Activated T-cell treated with anti-CD3 and anti-CD28 coated beads for 1 hour (primary cell): ENCODE measurements at places on chromosomes 3 and 15.
A peak's percentile ranks its signal among the peaks of the same experiment; 100 is the strongest.

- peak; percentile 81 for DNase-seq
Observed at GRCh38 chr15:38690719-38691332, 126.2 kb upstream of the RASGRP1 start.

DNA sequence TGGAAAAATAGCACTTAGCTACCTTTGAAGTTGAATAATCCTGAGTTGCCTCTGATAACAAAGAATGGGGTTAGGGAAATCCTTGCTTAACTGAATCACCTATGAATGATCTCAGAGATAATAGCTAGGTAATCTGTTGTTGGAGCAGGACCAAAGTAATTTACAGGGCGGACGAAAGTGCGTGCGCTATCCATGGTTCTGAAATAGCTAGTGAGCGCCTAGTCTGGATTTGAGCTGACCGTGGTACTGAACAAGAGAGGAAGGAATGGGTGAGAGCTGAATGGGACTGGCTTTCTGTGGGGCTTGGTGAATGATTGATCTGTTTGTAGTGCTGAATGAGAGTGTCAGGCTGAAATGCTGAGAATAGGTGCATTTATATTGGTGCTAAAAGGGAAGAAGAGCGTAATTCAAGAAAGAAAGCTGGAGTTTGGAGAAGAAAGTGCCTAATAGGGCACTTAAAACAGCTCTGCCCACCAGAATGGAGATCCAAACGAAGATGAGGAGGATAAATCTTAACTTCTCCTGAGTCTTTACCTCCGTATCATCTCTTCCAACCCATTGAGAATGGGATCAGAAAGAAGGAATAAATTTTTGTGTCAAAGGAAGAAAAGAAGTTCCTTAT, 10.1 kb downstream of the SCN10A start:
- no peak for DNase-seq

DNA sequence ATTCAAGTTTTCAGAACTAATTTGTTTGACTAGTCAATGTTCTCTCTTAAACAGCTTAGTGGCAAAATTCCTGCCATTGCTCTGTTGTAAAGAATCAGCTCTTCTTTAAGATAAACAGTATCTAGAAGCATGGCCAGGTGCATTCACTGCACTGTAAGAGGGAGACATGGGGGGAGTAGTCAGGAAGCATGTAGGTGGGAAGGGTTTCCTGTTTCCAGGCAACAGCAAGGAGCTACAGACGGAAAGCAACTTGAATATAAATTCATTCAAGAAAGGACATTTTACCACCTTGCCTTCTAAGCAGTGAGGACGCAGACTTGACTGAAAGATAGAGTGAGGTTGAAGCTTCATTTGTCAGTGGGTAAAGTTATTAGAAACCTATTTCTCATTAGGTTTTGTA, 55.3 kb downstream of the BBX start:
- DNase-seq, result no peak

- DNase-seq, result no peak
Observed at GRCh38 chr3:23302271-23302670, 99.1 kb downstream of the UBE2E2 start.

DNA sequence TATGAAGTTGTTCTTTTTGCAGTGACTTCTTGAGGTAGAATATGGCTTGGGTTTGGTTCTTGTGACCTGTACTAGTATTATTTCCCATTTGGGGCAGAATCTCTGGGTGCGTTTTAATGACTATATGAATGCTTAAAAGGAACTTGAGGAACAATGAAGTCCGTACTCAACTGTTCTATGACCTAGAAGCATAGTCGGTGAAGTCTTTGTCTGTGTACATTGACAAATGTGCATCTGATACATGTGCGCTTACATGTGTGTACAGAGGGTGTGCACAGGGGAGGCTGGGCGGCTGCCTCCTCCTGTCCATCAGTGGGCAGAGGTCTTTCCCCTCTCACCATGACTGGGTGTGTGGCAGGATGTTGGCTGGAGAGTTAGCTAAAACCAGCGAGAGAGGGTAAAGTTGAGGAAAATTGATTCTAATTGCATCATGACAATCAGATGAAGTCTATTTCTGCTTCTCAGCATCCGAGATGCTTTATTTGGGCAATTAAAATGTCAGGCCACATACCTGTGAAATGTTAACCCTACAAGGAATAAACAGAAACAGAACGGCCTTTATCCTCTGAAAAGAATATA, 1.0 kb upstream of the NR2F2 start:
- no peak for DNase-seq

- DNase-seq, result no peak
Observed at GRCh38 chr3:185290266-185290665, 36.4 kb upstream of the EHHADH start.

- DNase-seq, result no peak
Observed at GRCh38 chr3:18586076-18586475, 160.9 kb upstream of the SATB1 start.

GRCh38 chr3:133851931-133852330, 43.8 kb downstream of the RAB6B start:
- no peak for DNase-seq

GRCh38 chr3:140595295-140595694, 82.6 kb upstream of the TRIM42 start:
- no peak for DNase-seq

GRCh38 chr15:66222273-66223198, 31.0 kb downstream of the MEGF11 start:
- DNase-seq, result no peak

GRCh38 chr15:58746174-58746573, 3.3 kb downstream of the ADAM10 start:
- DNase-seq, result no peak

DNA sequence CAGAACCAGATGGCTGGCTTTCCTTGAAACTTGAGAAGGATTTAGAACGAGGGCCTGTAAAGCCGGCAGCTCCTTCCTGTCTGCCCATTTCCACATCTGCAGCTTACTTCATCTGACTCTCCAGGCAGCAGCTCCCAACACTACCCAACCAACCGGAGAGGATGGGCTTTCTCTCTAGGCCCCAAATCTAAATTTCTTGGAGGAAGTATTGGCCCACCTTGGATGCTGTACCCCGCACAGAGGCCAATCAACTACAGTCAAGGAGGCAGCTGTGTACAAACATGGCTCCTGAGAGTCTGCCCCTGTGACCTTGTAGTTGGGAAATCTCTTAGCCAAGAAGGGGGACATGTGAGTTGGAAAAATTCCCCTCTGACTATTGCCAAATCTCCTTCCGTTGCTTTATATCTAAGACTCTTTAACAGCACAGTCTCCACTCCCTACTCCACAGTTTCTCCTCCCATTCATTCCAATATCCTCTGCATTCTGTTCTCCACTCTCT, 8.0 kb upstream of the ACAP2 start:
- DNase-seq, result no peak

DNA sequence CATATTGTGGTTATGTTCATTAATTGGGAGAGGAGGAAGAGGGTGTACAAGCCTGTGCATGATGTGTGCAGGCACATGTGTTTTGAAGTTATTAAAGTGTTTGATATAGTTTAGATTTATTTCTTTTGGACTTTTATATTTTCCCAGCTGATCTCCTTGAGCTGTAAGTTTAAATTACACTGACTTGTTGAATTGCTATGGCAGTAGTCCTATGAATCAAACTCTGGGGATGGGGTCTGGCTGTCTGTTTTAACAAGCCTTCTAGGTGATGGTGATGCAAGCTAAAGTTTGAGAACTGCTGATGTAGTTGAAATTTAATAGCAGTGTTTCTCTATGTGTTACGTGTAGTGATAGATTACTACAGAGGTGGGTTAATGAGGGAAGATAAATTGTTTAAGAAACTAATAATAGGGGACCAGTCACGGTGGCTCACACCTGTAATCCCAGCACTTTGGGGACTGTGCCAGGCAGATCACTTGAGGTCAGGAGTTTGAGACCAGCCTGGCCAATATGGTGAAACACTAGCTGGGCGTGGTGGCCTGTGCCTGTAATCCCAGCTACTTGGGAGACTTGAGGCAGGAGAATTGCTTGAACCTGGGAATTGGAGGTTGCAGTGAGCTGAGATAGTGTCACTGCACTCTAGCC, 7.0 kb downstream of the ARIH1 start:
- no peak for DNase-seq

- no peak for DNase-seq
Observed at GRCh38 chr3:43695443-43695842, 4.7 kb downstream of the ABHD5 start.

DNA sequence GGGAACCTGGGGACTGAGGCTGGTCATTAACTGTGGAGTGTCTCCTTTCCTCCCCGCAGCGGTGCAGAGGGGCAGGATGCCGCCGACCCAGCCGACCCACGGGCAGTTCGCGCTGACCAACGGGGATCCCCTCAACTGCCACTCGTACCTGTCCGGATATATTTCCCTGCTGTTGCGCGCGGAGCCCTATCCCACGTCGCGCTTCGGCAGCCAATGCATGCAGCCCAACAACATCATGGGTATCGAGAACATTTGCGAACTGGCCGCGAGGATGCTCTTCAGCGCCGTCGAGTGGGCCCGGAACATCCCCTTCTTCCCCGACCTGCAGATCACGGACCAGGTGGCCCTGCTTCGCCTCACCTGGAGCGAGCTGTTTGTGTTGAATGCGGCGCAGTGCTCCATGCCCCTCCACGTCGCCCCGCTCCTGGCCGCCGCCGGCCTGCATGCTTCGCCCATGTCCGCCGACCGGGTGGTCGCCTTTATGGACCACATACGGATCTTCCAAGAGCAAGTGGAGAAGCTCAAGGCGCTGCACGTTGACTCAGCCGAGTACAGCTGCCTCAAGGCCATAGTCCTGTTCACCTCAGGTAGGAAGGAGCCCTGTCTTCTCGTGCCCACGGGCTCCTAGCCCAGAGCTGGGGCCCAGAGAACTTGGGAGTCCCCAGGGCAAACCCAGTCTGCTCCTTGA, 3.7 kb downstream of the NR2F2 start:
- no peak for DNase-seq

DNA sequence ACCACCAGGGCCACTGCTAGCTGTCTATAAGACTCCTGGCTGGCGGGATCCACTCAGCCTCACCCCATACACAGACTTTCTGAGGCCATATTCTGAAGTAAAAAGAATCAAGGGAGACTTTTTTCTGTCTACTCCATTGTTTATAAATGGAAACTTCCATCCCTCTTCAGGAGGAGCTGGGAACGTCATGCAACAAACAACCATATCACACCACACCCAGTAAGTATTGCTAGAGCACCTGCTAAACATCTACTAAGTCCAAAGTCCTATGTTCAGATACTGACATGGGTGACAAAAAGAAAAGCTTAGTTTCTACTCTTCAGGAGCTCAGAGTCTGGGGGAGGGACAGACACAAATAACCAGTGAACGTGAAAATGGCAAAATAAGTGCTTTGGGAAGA, 324.8 kb upstream of the ONECUT1 start:
- DNase-seq, result no peak

DNA sequence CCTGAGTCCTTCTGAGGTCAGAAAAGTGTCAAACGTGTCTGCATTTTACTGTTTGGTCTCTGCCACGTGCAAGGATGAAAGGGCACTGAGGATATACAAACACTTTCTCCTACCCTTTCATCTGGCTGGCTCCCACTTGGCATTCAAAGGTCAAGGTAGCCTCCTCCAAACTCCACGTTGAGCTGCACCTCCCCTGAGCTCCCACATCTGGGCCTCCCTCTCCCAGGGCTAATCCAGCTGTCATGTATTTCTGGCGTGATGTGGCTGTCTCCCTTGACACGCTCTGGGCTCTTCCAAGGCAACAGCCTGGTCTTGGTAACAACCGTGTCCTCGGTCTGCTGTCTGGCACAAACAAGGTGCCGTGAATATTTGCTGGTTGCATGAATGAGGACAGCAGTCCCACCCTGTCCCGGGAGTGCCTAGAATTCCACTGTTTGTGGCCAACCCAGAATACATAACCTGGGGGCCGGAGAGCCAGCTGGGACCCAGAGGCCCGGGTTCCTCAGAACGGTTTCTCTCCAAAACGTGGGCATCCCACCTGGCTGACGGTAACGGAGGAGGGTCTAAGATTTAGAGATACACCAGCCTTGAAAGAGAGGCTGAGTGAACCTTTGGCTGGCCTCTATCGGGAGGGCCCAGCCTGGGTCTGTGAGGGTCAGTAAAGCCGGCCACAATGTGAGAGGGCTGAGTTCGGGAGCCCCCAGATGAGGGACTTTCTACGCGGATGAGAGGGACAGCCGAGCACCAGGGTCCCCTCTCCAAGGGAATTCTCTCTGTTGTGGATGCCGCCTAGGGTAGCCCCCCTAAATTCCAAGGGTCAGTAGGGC, 767 bp downstream of the GLT8D1 start:
- no peak for DNase-seq

DNA sequence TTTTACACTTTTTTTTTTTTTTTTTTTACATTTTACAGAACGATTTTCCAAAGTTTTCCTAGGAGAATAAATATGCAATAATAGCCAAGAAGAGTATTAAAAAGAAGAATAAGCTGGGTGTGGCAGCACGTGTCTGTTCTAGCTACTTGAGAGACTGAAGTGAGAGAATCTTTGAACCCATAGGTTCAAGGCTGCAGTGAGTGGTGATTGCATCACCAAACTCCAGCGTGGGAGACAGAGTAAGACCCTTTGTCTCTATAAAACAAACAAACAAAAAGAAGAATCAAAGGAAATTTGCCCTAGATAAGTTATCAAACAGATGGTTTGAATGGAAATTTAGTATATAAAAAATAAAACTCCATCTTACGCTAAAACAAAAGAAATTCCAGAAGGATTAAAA, 13.3 kb downstream of the XRN1 start:
- DNase-seq, result no peak

DNA sequence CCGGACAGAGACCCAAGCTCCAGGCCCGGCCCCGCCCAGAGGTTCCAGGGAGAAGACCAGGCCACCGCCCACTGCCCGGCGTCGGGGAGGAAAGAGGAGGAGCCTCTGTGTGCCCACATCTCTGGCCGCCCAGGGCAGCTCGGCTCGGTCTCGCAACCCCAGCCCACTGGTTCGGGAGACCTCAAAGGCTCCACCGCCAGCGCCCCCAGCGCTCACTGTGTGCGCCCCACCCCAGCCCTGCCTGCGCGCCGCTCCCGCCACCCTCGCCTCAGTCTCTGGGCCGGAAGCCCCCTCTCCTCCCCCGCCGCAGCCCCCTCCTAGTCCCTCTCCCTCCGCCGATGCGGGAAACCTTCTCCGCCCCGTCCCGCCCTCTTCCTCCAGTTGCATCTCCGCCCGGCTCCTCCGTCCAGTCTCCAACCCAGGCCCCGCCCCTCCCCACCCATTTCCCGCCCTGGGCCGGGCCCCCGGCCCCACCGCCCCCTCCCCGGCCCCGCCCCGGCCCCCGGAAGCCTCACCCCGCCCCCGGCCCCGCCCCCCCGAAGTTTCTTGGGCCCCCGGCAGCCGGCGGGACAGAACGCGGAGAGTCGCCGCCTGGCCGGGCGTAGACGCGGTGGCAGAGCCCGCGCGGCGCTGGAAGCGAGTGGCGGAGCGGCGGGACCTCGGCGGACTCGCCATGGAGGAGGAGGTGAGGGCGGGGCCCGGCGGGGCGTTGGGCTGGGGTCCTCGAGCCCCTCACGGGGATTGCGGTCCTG, at the start of gene PLEKHO2:
Gene PLEKHO2 (plus strand): TSS at position 572 of the 752 bp plus-strand sequence. CDS start 102 bp downstream, at position 674.
- peak; percentile 82 for DNase-seq
